ENCODE measurements at places on chromosomes 7 and 10.

GRCh38 chr7:106012935-106013439, 49.9 kb downstream of the CDHR3 start:
- no peak for DNase-seq

DNA sequence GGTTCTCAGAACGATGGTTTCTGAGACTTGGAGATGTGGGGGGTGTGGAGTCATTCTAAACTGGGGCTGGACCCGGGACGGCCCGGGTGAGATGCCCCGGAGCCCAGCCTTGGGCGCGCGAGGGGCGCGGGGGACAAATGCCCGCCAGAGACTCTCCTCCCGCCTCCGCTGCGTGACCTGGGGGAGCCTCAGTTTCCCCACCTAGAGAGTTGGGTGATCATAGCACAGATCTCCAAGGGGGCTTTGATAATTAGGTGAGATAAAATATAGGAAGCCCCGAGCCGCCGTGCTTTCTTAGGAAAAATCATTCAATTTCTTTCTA, 658 bp upstream of the FZD8 start:
- no peak for DNase-seq

GRCh38 chr10:119917777-119918176, 25.2 kb downstream of the SEC23IP start:
- DNase-seq: no peak

GRCh38 chr7:101121991-101122932, 4.6 kb upstream of the SERPINE1 start:
- DNase-seq: peak; percentile 29

DNA sequence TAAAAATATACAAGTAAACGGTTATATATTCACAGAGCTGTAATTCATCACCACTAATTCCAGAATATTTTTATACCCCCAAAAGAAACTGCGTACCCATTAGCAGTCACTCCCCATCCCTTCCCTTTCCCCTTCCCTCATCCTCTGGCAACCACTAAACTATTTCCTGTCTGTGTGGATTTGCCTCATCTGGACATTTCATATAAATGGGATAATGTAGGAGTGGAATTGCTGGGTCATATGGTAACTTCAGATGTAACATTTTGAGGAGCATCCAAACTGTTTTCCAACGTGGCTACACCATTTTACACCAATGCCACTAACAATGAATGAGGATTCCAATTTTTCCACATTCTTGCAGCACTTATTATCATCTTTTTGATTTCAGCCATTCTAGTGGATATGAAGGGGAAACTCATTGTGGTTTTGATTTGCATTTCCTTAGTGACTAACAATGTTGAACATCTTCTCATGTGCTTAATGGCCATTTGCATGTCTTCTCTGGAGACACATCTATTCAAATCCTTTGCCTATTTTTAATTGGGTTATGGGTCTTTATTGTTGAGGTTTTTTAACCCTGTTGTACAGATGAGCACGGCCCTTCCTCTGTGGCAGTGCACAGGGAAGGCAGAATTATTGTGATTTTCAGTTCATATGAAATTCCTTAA, 79.2 kb downstream of the RBM20 start:
- DNase-seq: no peak

DNA sequence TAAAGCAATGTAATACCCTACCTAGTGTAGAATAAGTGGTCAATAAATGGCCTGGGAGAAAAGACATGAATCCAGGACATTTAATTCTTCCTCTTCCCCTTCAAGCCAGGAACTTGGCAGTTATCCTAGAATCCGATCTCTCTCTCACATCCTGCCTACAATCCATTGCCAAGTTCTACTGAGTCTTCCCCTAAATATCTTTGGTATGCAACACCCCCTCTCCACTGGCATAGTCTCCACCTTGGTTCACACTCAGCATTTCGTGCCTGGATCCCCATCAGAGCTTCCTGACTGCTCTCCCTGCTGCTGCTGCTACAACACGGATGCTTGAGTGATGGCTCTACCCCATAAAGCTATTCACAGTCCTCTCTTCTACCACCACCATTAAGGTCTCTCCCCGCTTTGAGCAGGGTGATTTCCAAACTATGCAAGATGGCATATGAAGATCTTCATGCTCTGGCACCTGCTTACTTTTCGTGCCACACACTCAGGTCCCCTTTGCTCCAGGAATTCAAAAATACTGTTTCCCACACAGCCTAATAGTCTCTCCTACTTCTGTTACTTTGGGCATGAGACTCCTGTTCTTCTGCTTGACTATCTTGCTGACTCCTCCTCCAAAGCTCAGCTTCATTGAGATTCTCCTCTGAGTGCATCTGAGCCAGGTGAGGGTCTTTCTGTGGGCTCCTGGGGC, 4.8 kb downstream of the ANK3 start:
- no peak for DNase-seq

GRCh38 chr7:139109983-139110411, 477 bp upstream of the ZC3HAV1 start:
- no peak for DNase-seq

DNA sequence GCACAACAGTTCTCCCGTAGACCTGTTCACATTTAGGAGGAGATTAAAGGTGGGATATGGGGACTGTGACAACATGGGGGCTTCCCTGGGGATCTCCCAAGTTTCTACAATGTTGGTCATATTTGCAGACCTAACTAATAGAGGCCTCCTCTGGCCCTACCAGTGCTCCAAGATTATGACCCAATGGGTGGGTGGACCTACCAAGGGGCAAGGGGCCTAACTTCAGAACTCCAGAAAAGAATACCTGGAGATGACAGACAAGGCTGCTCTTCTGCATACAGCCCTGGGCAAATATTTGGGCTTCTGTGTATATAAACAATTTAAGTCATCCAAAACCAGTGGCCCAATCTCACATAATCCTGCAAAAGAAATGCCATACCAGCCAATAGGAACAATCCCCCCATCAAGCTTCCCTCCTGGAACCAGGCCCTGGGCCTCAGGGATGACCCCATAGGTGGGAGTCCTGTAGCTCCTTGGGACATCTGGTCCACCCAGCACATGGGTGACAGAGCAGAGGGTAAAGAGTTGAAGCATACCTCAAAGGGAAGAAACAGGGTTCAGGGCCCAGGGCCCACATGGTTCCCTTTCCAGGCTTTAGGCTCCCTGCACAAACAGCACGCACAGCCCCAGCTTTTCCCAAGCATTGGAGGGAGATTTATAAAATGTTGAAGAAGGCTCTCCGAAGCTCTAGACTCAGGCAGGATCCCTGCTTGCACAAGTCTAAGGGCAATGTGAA, 86.1 kb upstream of the CHST15 start:
- DNase-seq: no peak

- no peak for DNase-seq
These were observed 69.0 kb downstream of the LHFPL3 start for GRCh38 chr7:104397442-104397841.

GRCh38 chr7:16711730-16712129, 41.8 kb upstream of the TSPAN13 start:
- no peak for DNase-seq
